Pulmonary artery endothelial cell (primary cell): ENCODE measurements at places on chromosomes 2 and 18.

DNA sequence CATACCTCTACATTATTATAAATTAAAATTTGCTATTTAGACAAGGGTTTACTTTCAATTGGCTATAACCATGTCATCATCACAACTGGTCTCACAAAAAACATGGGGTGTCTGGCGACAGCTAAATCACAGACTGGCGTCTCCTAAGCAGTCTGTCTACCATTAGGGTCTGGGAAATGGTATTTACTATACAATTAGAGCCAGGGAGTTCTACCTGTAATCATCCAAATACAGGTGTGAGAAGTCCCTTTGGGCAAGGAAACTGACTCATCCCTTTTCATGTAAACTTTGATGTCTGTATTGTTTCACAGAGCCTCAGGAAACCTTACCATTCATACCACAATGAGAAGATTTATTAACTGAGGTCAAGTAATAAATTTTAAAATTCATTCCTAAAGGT lies 126.7 kb downstream of the OLA1 start:
- no peak for DNase-seq

DNA sequence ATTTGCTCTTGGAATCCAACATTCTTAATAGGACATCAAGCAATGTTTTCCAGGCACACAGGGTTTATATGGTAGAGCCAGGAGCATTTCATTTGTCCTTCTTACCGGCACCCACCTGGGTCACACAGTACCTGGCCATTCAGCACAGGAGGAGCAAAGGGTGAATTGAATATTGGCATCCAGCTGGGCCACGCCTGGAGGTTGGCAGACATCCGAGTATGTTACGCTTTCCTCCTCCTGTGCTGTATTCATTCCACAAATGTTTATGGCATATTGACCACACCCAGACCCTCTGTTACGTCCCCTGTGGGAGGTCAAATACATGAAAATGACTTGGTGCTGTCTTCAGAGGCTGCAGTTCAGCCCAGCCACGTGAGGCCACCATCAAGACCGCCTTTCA lies 206.2 kb downstream of the RTP5 start:
- DNase-seq, result no peak

DNA sequence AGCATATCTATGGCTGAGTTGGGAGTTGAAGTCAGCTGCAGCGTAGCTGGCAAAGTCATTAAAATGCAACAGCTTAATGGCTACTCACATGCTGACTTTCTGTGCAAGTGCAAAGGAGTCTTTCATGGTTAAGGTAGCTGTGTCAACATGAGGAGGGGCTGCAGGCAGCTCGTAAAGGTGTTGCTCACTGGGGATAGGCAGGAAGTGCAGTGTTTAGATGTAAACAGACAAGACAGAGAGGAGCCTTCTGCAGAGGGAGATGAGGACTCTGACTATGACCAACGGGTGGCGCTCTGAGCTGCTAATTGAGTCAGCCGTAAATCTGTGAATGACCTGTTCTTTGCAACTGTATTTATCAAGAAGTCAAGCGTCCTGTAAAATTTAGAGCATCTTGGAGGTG lies 22.3 kb upstream of the CAVIN2 start:
- no peak for DNase-seq

- DNase-seq, result no peak
These were observed 22.3 kb downstream of the IL1B start for GRCh38 chr2:112814278-112814677.

GRCh38 chr2:198325359-198325758 lies 521.0 kb downstream of the PLCL1 start:
- DNase-seq, result no peak

DNA sequence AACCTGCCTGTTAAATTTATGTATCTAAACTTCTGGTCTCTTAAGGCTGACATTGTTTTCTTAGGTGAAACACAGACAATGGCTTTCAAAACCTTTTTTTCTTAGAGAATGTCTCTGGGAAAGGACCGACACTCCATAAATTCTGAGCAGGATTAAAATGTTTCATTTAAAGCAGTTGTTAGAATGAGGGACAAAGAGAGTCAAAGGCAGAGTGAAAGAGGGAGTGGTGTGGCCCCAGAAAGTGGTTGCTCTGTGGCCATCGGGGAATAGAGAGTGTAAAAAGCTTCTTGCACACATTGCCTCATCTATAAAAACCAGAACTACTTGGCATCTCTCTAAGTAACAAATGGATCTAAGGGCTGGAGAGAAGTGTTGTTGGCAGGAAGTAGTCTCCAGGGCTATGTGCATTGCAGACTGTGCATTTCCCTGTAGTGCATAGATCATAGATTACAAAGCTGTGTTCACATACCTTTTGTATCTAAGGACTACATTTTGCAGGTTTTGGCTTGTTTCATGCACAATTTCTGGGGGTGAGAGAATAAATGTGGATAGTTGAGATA lies 3.6 kb downstream of the RPRM start:
- DNase-seq, result no peak

DNA sequence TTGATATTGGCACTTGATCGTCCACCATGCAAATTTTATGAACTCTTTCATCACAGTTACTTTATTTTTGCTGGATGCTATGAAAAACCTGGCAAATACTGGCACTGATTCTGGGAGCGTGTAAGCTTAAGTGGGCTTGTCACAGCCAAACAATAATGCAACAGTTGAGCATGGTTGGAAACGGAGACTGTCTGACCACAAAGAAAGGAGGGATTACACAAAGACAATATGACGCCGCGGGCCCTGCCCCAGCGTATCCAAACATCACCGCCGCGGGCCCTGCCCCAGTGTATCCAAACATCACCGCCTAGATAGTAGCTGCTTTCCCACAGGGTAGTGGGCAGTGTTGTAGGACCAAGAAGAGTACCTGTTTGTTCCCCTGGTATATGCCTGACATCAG lies 135.9 kb downstream of the PRPF40A start:
- no peak for DNase-seq

DNA sequence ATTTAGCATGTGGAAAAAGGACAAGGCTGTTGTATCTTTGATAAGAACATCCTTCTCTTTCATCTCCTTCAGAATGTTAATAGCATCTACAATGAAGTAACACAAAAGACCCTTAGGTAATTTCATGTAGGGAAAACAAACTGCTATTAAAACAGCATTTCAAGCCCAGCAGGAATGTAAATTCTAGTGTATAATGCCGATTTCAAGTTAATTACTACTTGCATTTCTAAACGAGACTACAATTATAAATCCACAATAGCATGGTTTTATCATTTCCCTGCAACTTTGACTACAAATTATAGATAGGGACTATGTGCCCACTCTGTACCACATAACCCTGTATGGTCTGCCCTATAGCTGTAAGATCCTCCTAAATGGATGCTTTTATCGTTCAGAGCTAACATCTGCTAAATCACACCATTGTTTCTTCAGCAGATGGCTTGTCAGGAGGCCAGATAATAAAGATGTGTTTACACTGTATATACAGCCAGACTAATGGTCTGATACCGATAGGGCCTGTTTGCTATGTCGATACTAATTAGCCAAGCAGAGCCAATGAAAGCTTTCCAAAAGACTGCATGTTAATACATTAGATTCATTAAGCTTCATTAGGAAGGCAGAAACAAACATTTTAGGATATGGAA lies 51.9 kb downstream of the LRPPRC start:
- no peak for DNase-seq

DNA sequence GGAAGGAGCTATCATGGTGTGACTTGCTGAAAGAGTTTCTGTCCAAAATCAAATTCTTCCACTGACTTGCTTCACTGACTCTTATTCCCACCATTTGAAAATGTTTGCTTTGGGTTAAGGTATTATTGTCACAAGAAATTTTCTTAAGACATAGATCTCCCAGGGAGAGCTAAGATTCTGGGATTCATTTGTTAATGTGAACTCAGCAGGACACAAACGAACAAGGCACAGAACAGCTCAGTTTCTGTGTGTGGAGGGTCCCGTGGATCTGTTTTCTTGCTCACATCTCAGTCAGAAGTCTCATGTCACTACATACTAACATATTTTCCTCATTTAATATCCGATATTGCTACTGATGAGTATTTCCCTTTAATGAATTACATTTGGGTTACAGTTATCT lies 8.2 kb upstream of the HNRNPA3 start:
- no peak for DNase-seq

- DNase-seq, result no peak
These were observed 299.3 kb downstream of the SOX11 start for GRCh38 chr2:5991305-5991968.

GRCh38 chr18:13501891-13502290 lies 224.5 kb downstream of the FAM210A start:
- DNase-seq, result no peak

DNA sequence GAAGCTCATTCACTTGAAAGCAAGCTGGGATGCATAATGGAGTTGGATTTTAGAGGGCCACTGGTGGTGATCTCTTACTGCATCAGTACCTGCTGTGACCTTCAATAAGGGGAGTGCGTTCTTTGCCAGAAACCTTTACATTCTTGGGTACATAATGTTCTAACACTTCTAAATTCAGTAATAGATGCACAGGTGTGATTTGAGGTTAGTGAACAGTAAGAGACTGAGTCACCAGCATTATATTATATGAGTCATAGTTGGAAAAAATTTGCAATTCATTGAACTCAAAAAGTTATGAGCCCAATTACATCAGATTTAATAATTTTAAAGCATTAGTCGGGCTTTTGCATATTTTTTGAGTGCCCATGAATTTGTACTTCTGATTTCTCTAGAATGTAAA lies 803.3 kb downstream of the ADCYAP1 start:
- no peak for DNase-seq

- no peak for DNase-seq
These were observed 563.1 kb upstream of the PIK3C3 start for GRCh38 chr18:41391616-41392595.

GRCh38 chr2:239021224-239021623 lies 173.3 kb downstream of the TWIST2 start:
- DNase-seq, result no peak
